Hepatic stellate cell (primary cell): ENCODE measurements at places on chromosomes 4 and X.
A peak's percentile ranks its signal among the peaks of the same experiment; 100 is the strongest.

DNA sequence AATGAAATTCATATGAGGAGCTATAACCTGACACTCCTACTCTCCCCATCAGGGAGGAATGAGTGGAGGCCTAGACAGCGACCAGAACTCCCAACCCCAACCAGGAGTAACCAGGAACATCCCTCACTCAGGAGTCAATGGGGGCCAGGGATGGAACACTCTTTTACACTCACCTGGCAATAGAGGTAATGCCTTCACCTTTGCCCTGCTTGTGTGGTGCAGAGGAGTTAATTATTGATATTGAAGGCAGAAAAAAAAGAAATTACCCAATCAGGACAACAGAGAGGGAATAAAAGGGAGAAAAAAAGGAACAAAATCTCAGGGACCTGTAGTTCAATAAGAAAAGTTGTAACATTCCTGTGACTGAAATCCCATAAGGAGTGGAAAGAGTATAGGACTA, 141.5 kb downstream of the PPP4R3C start:
- no peak for DNase-seq

DNA sequence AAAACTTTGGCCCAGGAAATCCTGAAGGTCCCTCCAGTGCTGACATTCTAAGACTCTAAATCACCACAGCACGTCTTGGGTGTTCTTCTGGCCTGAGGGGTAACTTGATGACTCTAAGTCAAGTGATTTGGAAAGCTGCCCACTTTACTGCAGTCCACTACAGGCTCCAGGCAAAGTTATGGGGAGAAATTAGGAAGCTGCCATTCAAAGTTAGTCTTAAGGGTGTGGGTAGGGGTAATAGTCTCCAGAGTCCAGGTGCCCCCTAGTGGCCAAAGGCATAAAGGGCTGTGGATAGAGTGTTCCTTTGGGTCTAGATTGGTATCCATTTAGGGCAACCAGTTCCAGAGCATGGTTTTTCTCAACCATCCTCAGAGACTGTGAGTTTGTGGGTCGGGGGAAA, 38.7 kb upstream of the SLC16A2 start:
- DNase-seq, result peak; percentile 39

DNA sequence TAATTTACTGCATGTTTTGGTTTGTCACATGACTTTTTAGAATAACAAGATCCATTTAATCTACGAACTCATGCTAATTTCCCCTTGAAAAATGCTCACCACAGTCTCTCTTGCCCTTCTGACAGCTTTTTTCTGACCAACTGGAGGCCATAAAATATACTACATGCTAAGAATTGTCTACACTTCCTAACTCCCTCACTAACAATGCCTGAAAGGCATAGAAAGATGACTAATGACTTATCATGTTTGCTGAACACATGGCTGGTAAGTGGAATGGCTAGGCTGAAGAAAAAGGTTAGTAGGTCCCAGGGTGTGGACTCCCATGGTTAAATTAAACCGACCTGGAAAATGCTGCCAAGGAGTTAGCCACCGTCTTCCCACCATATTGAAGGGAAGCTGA, 309.9 kb downstream of the SPOCK3 start:
- no peak for DNase-seq

- DNase-seq, result no peak
Measured at GRCh38 chrX:22073928-22074327, 41.8 kb downstream of the PHEX start.

DNA sequence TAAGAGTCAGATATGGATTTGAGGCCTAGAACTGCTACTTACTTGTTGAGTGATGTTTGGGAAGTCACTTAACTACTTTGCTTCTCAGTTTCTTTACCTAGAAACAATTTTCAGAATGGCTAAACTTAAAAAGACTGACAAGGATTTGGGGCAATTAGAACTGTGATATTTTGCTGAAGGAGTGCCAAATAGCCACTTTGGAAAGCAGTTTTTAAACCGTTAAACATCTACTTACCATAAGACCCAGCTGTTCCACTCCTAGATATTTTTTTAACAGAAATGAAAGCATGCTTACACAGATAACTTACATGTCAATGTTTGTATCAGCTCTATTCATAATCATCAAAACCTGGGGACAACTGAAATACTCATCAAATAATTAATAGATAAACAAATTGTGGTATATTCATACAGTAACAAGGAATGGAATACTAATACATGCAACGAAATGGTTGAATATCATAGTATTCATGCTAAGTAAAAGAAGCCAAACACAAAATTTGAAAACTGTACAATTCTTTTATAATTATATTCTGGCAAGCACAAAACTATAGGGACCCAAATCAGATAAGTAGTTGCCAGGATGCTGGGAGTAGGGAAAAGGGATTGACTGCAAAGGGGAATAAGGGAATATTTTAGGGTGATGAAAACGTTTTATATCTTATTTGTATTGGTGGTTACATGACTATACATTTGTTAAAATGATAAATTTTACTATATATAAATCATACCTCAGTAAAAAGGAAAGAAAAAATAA, 24.0 kb downstream of the RPA4 start:
- DNase-seq, result no peak

GRCh38 chr4:37476256-37476655, 209.9 kb downstream of the RELL1 start:
- no peak for DNase-seq

- no peak for DNase-seq
Measured at GRCh38 chrX:133543654-133544053, 128.4 kb upstream of the GPC4 start.

- DNase-seq, result no peak
Measured at GRCh38 chr4:87266986-87267385, 46.6 kb upstream of the KLHL8 start.

DNA sequence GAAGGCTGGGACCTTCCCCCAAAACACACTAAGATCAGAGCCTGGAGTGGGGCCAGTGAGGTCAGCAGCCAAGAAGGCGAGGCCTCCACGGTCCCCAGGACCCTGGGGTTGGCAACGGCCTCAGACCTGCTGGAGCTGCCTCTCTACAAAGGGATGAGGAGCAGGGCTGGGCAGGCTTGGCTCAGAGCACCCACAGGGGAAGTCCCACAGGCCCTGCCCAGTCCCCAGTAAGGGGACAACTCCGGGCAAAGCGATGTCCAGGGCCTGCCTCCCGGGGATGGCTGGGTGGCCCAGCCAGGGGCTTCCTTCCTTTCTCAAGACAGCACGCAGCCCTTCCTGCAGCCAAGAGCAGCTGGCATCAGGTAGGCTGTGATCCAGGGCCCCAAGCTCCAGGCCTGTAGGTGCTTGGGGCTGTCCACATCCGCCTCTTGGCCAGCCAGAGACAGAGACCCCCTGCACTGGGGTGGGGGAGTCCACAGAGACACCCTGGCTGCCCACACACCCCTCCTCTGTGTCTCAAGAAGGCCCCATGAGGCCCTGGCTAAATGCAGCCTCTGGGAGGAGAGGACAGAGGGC, 5.7 kb downstream of the MXD4 start:
- DNase-seq, result no peak

DNA sequence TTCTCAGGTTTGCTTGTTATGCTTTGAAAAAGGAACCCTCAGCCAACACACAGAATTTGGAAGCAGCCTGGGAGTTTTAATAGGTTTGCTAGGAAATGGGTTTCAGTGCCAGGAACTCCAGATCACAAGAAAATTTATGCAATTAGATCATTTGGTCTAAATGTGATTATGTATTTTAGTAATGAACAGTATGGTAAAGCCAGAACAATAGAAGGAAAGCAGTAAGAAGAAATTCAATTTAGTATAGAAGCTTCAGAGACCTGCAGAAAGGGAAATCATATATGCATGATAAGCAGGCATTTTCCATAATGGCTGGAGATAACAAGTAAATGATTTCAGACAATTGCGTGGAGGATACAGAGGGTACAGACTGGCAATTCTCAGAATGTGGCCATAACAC, 184.7 kb downstream of the KCNIP4 start:
- no peak for DNase-seq

- peak; percentile 28 for DNase-seq
Measured at GRCh38 chrX:50812995-50813842, 775 bp downstream of the SHROOM4 start.

DNA sequence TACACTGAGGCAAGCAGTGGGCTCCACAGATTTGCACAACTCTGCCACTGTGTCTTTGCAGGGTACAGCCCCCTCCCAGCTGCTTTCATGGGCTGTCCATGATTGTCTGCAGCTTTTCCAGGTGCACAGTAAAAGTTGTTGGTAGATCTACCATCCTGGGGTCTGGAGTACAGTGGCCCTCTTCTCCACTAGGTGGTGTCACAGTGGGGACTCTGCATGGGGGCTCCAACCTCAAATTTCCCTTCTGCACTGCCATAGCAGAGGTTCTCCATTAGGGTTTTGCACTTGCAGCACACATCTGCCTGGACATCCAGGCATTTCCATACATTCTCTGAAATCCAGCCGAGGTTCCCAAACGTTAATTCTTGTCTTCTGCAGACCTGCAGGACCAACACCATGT, 1002.3 kb downstream of the FAM133A start:
- DNase-seq, result no peak

GRCh38 chr4:145956288-145956890, 17.8 kb upstream of the ZNF827 start:
- peak; percentile 21 for DNase-seq

- peak; percentile 53 for DNase-seq
Measured at GRCh38 chr4:77172336-77172735, 15.3 kb downstream of the CCNG2 start.

GRCh38 chr4:93780080-93780479, 48.5 kb upstream of the ATOH1 start:
- no peak for DNase-seq

GRCh38 chr4:158993891-158994290, 109.0 kb upstream of the RAPGEF2 start:
- DNase-seq, result no peak

- no peak for DNase-seq
Measured at GRCh38 chr4:17962171-17962570, 59.4 kb downstream of the LCORL start.

DNA sequence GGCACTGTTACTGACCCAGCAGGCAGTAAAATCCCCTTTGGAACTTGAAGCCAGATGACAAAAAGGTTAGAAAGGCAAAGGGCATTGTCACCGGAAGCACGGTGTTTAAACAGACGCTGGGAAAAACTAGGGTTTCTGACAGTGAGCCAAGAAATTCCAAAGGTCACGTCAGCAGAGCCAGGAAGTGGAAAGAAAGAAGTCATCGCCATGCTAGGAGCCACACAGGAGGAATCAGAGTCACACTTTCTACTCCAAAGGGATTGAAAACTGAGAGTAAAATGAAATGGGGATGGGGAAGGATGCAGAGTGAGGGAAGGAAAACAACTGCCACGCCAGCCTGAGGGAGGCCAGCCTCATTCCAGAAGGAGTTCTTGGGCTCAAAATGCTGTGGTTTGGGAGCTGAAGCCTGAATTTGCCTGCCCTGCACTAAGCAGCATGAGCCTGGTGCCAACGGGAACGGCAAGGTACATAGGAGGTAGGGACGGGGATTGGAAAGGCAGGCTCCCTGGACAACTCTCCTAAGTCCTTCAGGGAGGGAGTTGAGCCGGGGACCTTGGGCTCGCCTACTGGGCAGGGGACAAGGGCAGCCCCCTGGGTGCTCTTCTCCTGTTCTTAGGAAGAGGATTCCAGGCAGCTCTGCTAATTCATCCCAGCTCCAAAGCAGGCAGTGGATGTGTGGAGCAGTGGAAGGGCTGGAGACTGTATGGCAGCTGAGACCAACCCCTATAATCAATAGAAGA, 66.8 kb downstream of the SOWAHB start:
- DNase-seq, result peak; percentile 49

DNA sequence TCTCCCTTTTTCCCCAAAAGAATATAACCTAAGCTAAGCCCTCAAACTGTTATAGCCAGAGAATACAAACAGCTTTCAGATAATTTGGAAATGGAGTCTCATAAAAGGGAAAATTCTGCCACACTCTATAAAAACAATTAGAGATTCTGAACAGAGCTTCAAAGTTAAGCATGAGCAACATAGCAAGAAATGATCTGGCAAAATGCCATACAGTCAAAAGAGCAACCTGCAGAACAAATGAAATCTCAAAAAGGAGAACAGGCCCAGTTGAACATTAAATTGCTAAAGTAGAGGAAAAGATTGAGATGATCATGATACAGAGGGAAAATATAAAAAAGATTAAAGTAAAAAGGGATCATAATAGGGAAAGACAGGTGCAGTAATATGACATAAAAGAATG, 250.5 kb downstream of the TLL1 start:
- DNase-seq, result no peak

GRCh38 chr4:178414881-178415446, 972.7 kb upstream of the AGA start:
- DNase-seq, result no peak

DNA sequence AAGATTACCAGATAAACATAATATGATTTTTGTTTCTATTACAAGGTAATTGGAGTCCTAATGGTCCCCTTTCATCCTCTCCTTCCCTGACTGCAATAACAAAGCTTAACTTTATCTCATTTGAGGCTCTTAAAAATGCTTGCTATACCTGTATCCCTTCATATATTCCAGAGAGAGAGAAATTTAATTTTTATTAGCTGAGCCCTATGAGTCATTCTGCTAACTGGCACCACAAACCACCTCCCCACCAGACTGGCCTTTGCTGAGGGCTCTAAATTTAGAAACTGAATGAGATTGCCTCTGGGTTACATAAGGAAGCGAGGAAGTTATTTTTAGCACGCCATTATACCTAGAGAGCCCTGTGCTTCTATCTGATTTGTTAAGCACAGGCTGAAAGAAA, 27.4 kb downstream of the CBLL2 start:
- DNase-seq, result peak; percentile 33

DNA sequence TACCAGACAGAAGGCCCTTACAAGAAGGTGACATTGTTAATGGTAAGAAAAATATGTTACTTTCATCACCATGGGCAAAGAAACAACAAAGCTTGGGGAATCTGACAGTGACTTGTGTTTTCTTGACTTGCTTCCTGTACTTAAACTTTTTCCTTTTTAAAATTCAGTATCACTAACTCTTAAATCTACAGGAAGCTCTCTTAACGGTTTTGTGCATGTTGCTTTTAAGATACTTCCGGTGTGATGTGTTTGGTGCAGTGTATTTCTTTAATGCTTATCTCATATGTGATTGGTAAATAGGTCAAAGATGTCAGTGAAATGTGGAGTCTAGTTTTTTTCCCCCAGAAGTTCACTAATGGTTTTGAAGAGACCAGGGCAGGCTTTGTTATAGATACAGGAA, 45.2 kb downstream of the ADH5 start:
- DNase-seq, result no peak

GRCh38 chrX:13414006-13414647, 94.3 kb upstream of the ATXN3L start:
- DNase-seq, result no peak
